Left renal cortex interstitium (tissue), 4 donors: ENCODE measurements at places on chromosomes 2 and 18. TPM values are rescaled to one million over a fixed set of nuclear protein-coding genes. Genes with fewer than 3 reads are reported as not detected.

Gene PLEKHB2
- polyA plus RNA-seq = 90.1 TPM

Gene ABCB11
- 0.13 TPM for polyA plus RNA-seq

Gene CFAP65
- 0.24 TPM for polyA plus RNA-seq

Gene HRH4
- 0.08 TPM for polyA plus RNA-seq

Gene COPS9
- polyA plus RNA-seq = 78.9 TPM

Gene GALNT5
- polyA plus RNA-seq = 0.58 TPM

Gene RAD51AP2
- polyA plus RNA-seq = 0.19 TPM

Gene HOXD12
- 0.79 TPM for polyA plus RNA-seq

Gene SALL3
- 9.5 TPM for polyA plus RNA-seq

Gene PTPRN
- 0.57 TPM for polyA plus RNA-seq

Gene MAB21L4
- polyA plus RNA-seq = 1.3 TPM

Gene CCT4
- polyA plus RNA-seq = 179 TPM

Gene DPYSL5
- polyA plus RNA-seq = 7.6 TPM

Gene FAM124B
- polyA plus RNA-seq = 3.0 TPM

Gene PIEZO2
- polyA plus RNA-seq = 12.7 TPM

Gene LONRF2
- 2.3 TPM for polyA plus RNA-seq
